ENCODE measurements at places on chromosomes 12 and 14.

GRCh38 chr14:103508521-103509329, 13.9 kb downstream of the CKB start:
- DNase-seq: peak; percentile 2

DNA sequence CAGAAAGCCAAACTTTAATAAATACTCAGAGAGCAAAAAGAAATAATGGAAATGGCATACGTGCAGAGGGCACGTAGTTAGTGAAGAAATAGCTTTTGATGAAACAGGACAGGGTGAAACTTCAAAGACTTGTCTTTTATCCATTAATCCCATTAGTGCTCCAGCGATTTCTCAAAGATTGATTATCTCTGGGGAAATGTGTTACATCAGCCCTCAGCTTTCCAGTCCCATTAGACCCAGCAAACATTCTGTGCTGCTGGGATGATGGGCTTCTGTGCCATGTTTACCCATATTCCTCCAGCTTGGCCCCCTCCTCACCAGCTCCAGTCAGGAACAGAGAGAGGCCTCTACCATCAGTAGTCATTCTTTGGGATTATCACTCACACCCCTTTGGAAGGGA, 113.1 kb downstream of the CACNA1C start:
- DNase-seq: no peak

DNA sequence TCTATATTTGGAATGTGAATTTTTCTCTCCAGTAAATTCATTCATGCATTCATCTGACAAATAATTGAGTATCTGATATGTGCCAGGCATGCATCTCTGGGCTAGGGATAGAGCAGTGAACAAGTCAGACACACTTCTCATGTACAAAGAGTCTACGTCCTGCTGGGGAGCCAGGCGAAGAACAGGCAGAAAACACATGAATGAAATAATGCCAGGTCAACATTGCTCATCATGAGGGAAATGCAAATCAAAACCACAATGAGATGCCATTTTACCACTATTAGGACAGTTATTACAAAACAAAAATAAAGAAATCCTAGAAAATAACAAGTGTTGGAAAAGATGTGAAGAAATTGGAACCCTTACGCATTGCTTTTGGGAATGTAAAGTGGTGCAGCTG, 90.3 kb downstream of the PAX9 start:
- no peak for DNase-seq

DNA sequence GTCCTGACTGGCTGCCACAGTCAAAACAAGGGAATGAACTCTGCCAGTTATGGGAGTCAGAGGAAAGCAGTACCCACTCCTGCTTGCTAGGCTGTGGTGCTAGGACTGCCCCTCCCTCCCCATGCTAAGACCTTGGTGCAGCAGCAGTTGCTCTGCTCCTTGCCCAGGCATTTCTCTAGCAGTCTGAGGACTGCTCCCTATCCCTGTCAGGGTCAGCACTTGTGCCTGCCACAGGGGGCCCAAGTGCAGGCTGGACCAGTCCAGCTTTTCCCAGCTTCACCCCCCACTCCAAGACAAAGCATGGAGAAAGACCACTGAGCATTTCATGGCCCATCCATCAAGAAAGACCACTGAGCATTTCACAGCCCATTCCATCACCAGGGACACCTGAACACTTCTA, 305.8 kb upstream of the CLEC14A start:
- DNase-seq: no peak

- no peak for DNase-seq
Measured at GRCh38 chr12:52971679-52972329, 22.9 kb downstream of the KRT18 start.

GRCh38 chr12:11697131-11697530, 47.7 kb downstream of the ETV6 start:
- DNase-seq: no peak

- DNase-seq: peak; percentile 52
Measured at GRCh38 chr12:32115404-32116104, 8.9 kb downstream of the BICD1 start.

DNA sequence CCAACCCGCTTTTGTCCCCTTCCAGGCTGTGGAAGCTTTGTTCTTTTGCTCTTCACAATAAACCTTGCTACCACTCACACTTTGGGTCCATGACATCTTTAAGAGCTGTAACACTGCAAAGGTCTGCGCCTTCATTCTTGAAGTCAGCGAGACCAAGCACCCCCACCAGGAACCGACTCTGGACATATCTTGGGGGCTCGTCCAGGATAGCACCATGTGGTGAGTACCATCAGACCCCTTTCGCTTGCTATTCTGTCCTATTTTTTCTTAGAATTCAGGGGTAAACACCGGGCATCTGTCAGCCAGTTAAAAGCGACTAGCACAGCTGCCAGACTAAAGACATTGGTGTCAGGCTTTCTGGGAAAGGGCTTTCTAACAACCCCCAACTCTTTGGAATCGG, 137.6 kb upstream of the PPFIA2 start:
- no peak for DNase-seq

- DNase-seq: no peak
Measured at GRCh38 chr14:68513137-68513536, 279.7 kb downstream of the ZFP36L1 start.

DNA sequence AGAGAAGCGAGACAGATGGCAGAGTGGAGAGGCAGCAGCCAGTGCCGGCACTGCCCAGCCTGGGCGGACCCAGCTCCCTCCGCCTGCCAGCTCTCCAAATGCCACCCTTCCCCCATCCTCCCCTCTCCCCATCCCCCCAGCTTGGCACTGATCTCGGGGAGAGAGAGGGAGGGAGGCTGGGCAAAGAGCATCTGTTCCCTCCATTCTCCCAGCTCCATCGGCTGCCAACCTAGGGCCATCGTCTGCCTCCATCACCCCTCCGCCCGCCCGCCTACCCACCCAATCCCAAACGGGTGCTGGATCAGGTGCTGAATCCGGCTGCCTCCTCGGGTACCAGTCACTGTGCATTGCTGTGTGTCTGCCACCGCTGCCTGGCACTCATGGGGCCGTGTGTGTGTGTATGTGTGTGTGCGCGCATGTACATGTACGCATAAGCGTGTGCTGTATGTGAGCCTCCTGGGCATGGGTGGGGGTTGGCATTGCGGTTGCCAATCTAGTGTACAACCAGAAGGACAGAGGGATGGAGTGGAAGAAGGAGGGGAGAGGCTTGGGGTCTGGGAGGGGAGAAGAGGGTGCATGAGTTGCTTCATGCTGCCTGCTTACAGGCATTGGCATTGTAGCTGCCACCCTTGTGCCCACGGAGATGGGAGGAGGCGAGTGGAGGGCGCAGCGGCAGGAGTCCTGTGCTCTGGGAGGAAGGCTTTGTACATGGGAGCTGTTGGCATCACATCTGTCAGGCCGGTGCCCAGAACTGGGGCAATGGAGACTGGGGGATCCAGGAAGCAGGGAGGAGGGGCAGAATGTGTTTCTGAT, 38.4 kb downstream of the ZFHX2 start:
- DNase-seq: peak; percentile 90

DNA sequence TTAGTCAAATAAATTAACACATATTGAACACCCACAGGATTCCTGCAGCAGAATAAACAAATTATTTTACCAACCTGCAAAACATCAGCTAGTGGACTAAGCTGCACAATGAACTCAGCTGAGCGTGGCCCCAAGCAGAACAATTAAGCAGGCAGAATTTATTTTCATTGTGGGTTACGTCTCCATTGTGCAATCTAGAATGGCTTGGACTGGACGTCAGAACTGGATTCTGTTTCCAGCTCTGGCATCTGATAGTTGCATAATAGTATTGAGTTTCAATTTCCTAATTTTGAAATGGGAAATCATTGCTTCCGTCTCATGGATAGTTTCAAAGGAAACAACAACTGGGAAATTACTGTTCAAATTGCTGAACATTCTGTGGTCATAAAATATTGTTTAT, 35.5 kb upstream of the RERG start:
- DNase-seq: no peak

DNA sequence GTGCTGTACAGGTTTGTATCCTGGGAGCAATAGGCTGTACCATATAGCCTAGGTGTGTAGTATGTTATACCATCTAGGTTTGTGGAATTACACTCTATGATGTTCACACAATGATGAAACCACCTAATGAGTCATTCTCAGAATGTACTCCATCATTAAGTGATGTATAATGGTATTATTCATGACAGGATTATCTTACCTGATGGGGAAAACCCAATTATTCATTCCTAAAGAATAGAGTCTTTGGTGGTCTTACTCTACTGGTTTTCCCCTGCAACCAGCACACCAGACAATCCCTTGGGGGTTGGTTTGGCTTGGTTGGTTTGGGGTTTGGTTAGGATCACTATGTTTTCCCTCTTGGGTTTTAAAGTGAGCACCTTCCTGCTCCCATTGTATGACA, 12.6 kb upstream of the OR10P1 start:
- no peak for DNase-seq

- no peak for DNase-seq
Measured at GRCh38 chr12:27627123-27627852, 69.0 kb upstream of the REP15 start.

GRCh38 chr14:58844544-58844943, 206.8 kb downstream of the DACT1 start:
- DNase-seq: no peak

DNA sequence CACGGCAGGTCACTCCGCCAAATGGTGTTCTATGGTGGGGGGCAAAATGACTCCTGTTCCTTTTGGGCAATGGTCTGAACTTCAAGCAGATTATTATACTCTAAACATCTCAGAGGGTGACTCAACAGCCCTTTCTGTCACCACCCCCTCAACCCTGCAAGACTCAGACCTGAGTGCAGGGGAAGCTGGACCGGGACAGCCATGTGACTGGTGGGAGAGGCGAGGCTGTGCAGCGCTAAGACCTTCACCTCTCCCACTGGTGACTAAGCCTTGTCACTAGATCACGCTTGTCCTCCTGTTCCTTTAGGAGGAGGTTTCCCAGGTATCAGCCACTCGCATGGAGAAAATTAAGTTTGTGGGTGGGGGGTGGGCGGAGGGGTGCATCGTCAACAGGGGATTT, 67.1 kb upstream of the CCND2 start:
- DNase-seq: no peak

- no peak for DNase-seq
Measured at GRCh38 chr14:90040411-90040810, 21.4 kb upstream of the KCNK13 start.

GRCh38 chr12:92289629-92290349, 144.1 kb upstream of the BTG1 start:
- DNase-seq: no peak

DNA sequence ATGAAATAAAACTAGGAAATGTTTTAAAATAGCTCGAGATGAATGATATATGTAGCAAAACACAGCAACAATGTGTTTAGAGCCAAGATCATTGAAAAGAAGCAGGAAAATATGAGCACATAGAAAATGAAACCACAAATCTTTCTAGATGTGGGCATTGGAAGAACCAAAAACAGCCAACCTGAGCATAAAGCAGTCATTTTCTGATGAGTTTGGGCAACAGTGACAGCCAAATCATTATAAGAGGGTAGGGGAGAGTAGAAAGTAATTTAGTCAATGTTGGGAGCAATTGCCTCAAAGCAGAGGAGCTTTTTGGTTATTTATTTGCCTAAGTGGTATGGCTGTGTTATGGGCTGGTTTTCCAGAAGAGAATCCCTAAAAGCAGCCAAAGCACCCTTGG, 8.8 kb upstream of the BICDL1 start:
- DNase-seq: no peak

GRCh38 chr14:75053396-75054291, 2.4 kb upstream of the MLH3 start:
- DNase-seq: no peak

- no peak for DNase-seq
Measured at GRCh38 chr14:100748944-100749343, 22.3 kb downstream of the DLK1 start.

DNA sequence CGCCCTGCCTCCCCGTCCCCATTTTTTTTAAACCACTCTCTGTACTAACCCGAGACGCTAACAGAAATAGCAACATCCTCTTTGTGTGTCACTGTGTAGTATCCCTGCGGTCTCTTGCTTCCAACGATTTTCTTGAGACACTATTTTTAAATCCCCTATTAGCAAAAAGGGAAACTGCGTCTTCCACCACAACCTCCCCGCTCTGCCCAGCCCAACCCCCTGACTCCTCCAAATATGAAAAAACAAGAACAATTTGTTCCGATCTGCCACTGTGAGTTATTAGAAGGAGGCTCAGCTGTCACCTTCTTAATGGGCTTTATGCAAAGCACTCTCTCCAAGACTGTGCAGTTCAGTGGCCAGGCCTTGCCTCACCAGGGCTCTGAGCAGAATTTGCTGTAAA, 76.3 kb downstream of the MAP1LC3B2 start:
- no peak for DNase-seq

DNA sequence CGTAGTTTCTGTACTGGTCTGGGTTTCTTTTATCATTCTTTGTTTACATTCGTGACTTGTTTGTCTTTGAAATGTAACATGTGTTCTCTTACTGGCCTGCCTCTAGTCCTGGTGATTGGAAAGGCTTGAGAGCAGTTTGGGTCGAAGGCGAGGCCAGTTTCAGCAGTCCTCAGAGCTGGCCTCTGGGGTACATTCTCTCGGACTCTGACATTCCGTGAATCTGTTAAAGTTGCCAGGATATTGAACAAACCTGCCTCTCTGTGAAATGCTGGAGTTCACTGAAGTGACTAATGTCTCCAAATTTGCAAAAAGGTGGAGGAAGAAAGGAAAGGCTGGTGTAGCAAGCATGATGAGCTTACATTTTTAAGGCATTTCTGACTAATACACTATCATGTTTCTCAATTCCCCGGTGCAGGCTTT, 1.5 kb downstream of the PLEKHA5 start:
- DNase-seq: peak; percentile 34

DNA sequence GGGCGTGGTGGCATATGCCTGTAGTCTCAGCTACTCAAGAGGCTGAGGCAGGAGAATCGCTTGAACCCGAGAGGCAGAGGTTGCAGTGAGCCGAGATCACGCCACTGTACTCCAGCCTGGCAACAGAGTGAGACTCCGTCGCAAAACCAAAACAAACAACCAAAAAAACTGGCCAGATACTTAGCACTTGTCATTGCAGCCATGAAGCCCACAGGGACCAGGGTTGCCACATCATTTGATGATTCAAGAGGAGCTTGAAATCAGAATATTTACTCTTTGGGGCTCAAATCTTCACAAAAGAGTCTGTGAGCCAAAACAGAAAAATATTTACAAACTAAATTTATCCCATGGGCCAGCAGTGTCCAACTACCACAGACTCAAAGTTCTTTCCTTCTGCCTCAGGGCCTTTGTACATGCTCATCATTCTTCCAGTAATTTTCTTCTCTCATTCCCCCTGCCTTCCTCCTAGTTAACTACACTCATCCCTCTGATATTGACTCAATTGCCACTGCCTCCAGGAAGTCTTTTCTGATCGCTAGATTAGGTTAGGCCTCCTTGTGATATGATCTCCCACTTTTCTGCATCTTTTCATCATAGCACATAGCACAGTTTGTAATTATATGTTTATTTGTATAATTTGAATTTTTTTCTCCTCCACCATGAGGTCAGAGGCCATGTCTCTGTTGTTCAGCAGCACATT, 130.8 kb upstream of the PLEKHG7 start:
- DNase-seq: no peak

- DNase-seq: no peak
Measured at GRCh38 chr12:32478858-32479725, 79.7 kb downstream of the FGD4 start.
